PC-3 (cell line): ENCODE measurements at places on chromosomes 4 and X. TPM values are rescaled to one million over a fixed set of nuclear protein-coding genes. Genes with fewer than 3 reads are reported as not detected.
A peak's percentile ranks its signal among the peaks of the same experiment; 100 is the strongest.

Gene ADAM29
- total RNA-seq = not detected in 2 replicates

DNA sequence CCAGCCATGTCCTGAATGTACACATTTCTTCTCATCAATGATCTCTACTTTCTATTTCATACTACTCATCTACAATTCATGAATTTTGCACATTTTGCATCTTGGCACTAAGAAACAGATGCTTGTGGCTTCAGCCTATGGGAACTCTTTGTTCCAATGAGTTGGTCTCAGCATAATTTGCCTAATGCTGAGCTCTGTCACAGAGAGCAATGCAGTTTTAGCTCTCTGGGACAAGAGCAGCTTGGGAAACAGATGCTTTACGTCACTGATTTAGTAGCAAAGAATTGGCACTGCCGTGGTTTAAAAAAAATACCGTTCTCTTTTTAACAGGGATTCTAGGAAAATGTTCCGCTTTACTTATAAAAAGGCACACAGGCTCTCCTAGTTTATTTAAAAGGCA is 162.4 kb downstream of the WDFY3 start:
- no peak for DNase-seq

GRCh38 chrX:22365460-22365859 is 92.7 kb downstream of the CBLL2 start:
- DNase-seq = peak; percentile 98

- no peak for DNase-seq
Observed at GRCh38 chr4:35897808-35898207, 346.5 kb downstream of the ARAP2 start.

DNA sequence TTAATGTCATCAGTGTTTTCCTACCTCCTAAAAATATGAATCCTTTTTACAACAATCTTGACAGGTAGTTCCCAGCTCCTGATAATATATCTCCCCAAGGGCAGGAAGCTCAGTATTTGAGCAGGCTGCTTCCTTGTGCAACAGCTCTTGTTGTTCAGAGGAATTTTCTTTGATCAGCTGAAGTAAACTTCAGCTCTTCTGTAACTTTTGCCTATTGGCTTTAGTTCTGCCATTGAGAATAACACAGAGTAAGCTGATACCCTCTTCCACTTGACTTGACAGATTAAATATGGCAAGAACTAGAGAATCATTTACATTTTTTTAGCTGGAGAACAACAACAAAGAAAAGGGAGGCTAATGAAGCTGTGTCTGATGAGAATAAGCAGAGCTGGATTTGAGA is 75.2 kb downstream of the LUZP4 start:
- DNase-seq = no peak

DNA sequence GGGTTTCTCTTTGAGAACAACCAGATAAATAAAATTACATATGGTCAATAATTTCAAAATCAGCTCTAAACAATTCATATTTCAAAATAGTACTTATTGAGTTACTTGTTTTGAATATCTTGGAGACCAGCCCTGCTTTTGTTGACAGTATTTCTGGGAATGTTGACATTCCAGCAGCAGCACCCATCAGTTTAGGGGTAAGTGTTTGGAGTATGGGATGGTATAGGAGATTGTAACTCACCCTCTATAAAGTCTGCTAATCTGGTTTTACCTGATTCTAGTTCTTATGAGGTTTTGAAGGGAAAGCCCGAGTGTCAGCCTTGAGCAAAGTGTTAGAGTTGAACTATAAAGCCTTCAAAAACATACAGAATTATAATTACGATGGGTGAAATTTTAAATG is 139.2 kb upstream of the ANKRD50 start:
- DNase-seq = peak; percentile 53

Gene PRDX4
- 249 and 276 TPM in 2 replicates for total RNA-seq

DNA sequence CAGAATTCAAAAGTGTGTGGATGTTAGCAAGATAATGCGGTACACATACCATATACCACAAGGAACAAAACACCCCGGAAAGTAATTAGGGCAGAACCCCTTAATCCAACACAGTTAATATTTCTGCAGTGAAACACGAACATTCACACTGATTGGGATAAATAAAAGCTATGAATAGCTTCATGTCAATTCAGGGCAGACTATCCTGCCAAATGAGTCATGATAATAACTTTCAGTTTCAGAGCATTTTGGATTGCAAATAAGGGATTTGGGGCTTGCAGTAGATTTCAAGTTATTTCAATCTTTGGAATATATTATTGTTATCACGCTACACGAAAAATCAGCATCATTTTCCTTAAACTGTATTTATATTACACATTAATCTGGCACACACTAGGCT is 24.3 kb downstream of the IRF2 start:
- DNase-seq = peak; percentile 44

DNA sequence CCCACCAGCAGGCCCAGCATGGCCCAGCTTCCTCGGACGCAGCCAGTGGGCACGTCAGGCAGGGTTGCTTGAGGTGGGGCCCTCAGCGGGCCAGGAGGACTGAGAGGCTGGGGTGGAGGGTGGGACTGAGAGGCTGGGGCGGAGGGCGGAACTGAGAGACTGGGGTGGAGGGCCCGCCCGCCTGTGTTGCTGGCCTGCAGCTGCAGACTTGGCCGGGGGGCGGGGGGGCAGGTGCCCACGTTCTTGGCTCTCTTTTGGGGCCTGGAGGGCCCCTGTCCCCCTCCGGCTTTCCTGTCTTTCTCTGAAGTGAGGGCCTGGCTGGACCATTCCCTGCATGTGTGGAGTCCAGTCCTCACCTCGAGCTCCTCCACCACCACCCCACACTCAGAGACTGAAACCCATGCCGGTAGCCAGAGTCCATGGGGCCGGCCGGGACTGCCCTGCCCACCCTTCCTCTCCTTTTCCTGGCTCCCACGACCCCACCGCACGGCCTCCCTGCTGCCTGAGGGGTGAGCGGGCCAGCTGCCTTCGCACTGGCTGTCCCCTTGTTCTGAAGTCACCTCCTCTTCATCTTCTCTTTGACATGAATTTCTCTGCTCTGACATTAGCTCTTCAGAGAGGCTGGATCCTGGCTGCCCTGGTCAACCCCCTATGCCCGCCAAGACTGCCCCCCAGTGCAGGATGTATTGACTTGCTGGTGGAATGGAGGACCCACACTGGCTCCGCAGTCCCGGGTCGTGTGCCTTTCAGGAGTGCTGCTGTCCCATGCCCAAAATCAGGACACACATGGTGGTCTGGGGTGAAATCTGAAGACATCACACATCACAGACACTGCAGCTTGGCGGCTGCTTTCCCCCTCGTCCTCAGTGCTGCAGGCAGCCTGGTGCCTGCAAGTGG is 10.1 kb upstream of the NKX1-1 start:
- DNase-seq = no peak

Gene GPC3
- not detected in 2 replicates for total RNA-seq

GRCh38 chr4:52987392-52988056 is 125.4 kb downstream of the RASL11B start:
- DNase-seq = no peak
